ENCODE measurements at places on chromosomes 13 and 19.

DNA sequence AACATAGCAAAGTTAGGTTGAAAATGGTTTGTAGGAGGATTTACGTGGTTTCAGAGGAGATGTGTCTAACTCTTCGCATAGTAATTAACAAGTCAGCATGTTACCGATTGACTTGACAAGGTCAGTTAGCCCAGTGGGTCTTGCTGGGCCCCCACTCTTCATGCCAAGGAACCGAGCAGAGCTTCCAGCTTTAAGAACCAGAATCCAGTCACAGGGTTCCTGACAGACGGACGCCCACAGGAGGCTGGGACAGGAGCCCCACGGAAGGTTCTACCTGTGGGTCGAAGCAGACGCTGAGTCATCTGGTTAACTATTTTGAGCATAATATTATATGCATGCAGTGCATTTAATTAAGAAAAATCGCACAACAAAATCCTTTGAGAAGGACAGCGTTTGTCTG lies 3.5 kb downstream of the TMEM255B start:
- DNase-seq = no peak

GRCh38 chr19:51808333-51808986 lies 13.5 kb downstream of the FPR3 start:
- no peak for DNase-seq

DNA sequence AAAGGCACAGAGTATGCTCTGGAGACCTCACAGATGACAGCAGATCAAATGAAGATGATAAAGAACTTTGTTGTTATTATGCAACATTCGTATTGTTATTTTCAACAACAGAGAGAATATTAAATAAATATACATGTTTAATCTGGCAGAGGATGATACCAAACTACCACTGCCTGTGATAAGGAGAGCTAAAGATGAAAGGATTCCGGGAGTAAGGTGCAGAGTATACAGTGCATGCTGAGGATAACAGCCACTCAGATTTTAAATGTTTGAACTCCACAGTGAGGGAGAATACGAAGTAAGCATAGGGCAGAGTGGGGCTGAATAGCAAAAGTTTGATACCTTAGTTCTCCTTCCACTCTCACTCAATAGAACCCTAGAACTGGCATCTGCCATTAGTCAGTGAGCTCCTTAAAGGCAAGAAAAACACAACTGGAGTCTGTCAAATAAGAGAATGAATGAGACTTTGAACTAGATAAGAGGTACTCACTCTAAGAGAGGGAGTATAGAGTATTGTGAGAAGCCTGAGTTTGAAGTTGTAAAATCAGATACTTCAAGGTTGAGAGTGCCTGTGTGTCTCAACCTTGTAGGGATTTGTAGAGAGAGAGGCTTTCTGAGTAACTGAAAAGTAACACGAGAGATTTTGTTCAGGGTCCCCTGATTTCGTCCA lies 78.5 kb downstream of the STARD13 start:
- DNase-seq = no peak

- no peak for DNase-seq
Observed at GRCh38 chr13:98480915-98481877, 95.7 kb downstream of the STK24 start.

GRCh38 chr19:40403262-40403984 lies 9.8 kb downstream of the PRX start:
- peak; percentile 74 for DNase-seq

DNA sequence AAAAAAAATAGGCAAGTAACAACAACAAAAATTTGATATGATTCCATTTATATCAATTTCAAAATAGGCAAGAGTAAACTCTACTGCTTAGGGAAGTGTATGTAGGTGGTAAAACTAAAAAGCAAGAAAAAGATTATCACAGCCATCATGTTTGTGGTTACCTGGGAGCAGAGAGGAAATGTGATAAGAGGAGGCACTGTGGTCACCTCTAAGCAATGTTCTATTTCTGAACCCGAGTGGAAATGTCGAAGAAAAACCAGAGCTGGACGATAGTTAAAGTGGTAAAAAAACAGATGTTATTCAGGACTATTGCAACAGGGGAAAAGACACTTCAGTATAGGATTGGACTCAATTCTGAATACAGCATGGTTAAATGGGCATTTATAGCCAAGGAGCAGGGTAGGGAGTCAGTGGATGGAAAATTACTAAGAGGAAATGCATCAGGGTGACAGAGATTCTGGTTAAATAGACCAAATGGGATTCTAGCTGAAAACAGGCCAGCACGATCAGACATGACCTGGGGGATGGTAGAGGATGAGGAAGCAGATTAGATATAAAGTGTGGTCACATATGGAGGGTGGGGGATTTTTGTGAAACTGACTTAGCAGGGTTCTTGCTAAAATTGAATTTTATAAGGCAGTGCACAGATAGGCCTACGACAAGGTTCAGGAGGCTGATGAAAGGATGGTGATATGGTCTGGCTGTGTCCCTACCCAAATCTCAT lies 6.0 kb upstream of the TEX30 start:
- no peak for DNase-seq

- DNase-seq = peak; percentile 78
Observed at GRCh38 chr19:1248139-1248785, at the start of gene MIDN. Gene MIDN (plus strand): TSS chr19:1248583. CDS start chr19:1250297, 1,714 bp downstream.

DNA sequence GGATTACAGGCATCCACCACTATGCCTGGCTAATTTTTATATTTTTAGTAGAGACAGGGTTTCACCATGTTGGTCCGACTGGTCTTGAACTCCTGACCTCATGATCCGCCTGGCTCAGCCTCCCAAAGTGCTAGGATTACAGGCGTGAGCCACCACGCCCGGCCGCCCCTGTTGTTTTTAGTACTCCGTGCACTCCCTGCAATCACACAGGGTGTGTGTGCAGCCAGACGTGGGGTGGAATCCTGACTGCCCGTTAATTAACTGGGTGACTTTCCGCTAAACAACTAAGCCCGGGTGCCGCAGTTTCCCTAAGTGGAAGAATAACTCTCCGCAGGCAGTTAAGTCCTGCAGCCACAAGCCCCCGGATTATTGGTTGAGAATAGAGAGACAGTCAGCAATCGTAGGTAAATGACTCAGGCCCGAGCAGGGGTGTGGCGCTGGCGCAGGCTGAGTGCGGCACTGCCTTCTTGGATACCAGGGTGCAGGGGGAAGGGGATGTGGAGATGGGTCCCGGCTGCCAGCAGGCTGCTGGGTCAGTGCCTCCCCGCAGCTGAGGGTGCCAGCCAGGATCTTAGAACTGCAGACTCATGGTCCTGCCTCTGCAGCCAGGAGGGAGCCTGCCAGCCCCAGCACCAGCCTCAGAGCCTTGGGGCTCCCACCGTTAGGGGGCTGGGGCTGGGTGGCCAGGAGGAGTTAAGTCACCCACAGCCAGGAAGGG lies 6.1 kb upstream of the FXYD3 start:
- DNase-seq = no peak

GRCh38 chr19:18226956-18227780 lies 930 bp upstream of the PDE4C start:
- no peak for DNase-seq

GRCh38 chr19:11091703-11092153 lies 2.5 kb downstream of the LDLR start:
- no peak for DNase-seq

- no peak for DNase-seq
Observed at GRCh38 chr13:94662274-94662945, 49.9 kb downstream of the SOX21 start.

DNA sequence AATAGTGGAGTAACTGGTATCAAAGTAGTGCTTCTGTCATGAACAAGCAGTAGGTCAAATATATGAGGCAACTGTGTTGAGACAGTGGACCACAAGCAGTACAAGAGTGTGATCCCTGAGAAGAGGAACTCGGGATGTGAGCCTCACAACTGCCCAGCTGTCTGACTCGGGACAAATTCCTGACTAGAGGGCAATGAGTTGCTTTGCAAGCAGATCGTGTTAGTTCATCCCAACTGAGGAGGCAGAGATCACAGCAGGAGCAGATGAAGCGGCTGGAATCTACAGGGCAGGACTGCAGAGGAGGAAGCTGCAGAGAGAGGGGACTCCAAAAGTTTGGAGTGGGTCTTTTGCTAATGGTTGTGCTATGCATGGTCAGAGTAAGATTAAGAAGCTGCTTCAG lies 741.1 kb downstream of the DIAPH3 start:
- no peak for DNase-seq

All from naive B cell (primary cell).